SK-N-DZ (cell line): ENCODE measurements at places on chromosomes 4 and X.

- no peak for DNase-seq
These were observed 5.9 kb upstream of the NR3C2 start for GRCh38 chr4:148448141-148448540.

- peak; percentile 1 for DNase-seq
These were observed 81.2 kb downstream of the NPY1R start for GRCh38 chr4:163251204-163251603.

GRCh38 chr4:80361329-80361900 lies 25.9 kb downstream of the CFAP299 start:
- no peak for DNase-seq

GRCh38 chr4:89101256-89102161 lies 9.8 kb upstream of the TIGD2 start:
- no peak for DNase-seq

GRCh38 chr4:119679251-119679650 lies 50.6 kb upstream of the PDE5A start:
- DNase-seq, result peak; percentile 26

DNA sequence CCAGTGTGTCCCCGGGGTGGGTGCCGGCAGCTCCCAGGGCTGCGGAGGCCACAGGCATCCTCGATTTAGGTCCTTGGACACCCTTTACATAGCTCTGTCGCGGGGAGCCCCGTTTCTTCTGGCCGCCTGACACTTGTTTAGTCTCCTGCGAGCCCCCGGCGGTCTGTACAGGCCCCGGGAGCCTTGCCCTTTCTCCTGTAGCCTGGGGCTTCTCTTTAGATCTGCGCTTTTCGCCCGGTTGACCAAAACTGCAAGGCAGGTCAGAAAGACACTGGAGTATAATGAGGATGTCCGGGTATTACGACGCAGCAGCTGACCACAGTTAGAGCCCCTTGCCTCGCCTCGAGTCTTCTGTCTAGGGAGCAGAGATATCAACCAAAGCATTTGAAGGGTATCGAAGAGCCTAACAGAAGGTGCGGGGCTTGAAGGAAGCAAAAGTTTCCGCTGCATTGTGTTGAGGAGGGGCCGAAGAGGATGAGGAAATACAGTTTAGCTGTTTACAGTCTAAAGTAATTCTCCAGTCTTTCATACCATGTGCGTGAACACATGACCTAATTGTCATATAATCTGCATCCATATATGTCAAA lies 479 bp downstream of the BRCC3 start:
- peak; percentile 7 for DNase-seq

GRCh38 chr4:61501812-61502211 lies 301.7 kb downstream of the ADGRL3 start:
- DNase-seq, result peak; percentile 35

- no peak for DNase-seq
These were observed 27.7 kb upstream of the REST start for GRCh38 chr4:56879996-56880395.

GRCh38 chr4:4685810-4686795 lies 144.3 kb upstream of the STX18 start:
- peak; percentile 42 for DNase-seq

GRCh38 chr4:101421386-101421785 lies 74.1 kb upstream of the PPP3CA start:
- no peak for DNase-seq
